Lung (tissue), 17 donors: ENCODE measurements at places on chromosomes 5 and 9.

- no peak for DNase-seq
Observed at GRCh38 chr5:140605879-140606278, 27.1 kb downstream of the CD14 start.

DNA sequence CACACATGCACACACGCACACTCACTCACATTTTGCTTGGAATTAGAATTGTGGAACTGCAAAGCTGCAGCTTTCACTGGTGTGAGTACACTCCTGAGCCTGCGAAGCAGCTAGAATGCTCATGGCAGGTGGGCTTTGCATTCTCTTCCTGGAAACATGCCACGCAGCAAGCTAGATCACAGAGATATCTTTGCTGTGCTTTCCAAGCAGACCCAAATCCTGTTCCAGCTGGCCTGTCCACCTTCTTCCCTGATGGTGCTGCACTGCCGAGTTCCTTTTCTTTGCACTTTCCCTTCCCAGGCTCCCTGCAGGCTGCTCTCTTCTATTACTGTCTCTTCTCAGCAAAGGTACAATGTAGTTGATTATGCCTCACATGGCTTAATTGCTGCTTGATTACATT, 92.7 kb upstream of the CKMT2 start:
- peak; percentile 22 for DNase-seq

DNA sequence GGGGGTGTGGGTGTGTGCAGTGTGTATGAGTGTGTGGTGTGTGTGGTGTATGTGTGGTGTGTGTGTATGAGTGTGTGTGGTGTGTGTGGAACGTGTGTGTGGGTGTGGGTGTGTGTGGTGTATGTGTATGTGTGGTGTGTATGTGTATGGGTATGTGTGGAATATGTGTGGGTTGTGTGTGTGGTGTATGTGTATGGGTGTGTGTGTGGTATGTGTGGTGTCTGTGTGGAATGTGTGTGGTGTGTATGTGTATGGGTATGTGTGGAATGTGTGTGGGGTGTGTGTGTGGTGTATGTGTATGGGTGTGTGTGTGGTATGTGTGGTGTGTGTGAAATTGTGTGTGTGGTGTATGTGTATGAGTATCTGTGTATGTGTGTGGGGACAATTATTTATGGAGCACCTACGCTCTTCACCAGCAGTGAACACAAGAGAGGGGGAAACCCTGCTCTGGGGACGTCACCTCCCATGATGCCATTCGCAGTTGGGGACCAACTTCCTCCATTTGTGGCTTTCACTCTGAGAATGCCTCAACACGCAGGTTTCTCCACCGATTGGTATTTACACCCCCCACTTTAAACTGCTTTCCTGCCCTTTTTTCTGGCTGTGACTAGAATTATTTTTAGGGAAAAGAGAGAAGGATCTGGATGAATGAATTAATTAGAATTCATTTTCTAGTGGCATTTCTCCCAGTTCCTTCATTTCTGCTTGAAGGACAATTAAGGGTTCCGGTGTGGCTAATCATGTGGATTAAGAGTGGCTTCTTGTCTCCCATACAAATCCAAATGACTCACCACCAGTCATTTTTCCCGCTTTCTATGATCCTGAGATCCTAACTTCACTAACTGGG, 238.1 kb downstream of the ROR2 start:
- no peak for DNase-seq

DNA sequence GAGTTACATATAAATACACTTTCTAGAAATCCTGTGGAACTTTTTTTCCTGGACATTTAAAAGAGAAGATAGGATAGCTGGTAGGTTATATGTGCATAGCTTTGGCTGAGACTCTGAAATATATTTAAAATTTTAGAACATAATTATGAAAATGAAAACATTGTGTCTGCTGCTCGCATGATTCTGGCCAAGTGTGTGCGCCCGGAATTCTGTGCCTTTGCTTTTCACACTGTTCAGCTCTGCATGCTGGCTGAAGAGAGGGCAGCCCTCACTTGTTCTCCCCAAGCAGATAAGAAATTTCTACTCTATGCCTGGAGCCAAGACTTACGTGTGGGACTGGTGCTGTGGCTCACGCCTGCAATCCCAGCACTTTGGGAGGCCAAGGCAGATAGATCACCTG, 153.9 kb downstream of the MED10 start:
- DNase-seq, result no peak

DNA sequence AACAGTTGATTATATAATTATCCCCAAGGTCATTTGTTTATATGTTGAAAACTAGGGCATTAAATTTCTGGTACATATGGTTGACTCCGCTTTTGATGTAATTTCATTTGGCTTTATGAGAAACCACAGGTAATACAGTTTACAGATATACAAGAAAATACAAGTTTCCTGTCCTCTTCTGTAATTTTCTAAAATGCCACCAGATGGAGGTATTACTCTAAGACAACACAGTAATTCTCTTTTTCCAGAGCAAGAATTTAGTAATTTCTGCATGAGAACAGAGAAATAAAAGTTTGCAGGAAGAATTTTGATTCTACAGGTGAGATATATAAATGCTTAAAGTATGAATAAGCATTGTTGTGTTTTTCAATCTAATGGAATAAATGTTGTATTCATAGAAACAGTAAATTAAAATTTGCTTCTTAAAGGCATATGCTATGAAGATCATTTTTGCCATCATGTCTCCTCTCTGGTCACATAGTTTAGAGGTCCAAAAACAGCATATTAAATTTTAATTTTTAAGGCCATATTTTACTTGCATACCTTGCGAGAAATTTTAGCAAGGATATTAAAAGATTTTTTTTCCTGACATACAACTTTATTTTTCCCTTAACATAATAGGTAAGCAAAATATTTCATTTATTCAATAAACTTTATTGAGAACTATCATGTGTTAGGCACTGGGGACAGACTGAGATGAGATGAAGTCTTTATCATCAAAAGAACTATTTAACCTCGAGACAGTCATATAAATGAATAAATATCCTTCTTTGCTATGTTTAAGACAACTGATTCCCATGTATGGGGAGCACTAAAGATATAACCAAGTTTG, 22.7 kb downstream of the CHD1 start:
- peak; percentile 68 for DNase-seq

DNA sequence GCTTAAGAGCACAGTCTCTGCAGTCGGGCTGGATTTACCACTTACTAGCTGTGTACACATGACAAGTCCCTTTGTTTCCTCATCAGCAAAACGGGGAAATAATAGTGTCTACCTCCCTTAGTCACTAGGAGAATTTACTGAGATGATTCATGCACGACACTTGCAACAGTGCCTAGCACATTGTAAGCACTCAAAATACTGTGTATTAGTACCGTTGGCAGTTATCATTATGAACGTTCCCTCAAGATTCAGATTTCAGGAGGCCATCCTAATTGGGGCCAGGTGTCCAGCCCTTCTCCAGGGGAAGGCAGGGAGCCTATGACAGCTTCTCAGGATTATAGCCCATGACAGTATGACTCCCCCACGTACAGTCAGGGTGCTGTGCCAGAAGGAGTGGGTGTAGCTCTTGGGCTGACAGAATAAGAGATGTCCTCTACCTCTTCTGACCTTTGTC, 164.3 kb downstream of the DOCK2 start:
- DNase-seq, result no peak

DNA sequence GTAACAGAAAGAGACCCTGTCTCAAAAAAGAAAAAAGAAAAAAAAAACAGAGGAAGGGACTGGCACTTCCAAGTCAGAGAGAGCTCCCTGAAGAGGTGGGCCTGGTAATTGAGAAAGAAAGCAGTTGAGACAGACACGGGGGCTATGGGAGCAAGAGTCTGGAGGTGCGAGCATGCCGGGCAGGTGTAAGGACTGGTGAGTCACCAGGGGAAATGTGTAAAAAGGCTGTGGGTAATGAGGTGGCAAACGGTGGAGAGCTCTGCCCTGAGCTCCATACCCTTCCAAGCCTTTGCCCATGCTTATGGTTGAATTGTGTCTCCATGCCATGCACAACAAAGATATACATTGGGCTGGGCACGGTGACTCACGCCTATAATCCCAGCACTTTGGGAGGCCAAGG, 18.0 kb upstream of the JADE2 start:
- no peak for DNase-seq

- peak; percentile 10 for DNase-seq
Observed at GRCh38 chr5:174581894-174582293, 142.5 kb upstream of the MSX2 start.

GRCh38 chr9:4327504-4328191, 27.8 kb upstream of the GLIS3 start:
- DNase-seq, result no peak

DNA sequence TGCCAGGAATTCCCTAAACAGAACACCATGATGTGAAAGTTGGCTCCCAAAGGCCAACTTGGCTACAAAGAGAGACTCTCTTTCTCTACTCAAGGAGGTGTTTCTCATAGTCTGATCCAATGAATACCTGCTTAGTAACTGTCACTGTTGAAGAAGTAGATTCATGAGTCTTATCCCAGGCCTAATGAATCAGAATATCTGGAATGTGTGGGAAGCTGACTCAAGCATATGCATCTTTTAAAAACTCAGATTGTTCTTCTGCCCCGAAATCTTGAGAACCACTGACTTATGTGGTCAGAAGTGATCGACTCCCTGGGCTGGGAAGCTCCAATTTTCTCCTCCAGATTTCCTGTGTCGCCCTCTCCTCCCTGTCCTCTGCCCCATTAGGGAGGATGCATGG, 345.6 kb downstream of the PLK2 start:
- no peak for DNase-seq

DNA sequence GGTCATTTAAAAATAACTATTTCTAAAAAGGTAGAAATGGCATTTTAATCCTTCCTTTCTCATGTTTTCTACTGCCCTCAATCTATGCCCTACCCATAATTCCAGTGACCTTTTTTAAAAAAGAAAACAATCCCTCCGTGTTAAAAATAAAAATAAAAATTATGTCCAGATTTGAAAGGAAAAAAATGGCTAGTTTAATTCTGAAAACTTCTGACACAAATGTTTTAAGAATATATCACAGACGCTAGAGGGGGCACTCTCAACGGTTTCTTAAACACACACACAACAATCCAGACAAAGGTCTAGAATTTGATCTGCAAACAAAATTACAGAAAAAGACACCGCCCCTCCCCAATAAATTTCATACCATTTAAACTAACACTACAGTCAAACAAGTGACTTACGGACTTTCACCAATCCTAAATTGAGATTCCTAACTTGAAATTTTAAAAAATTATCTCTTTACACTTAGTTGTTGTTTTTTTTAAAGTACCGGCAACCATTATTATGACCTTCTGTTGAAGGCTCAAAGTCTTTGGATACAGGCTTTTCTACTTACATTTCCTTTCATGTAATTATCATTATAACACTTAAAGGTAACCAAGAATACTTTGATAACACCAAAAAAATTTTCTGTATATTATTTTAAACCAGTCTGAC, 38.2 kb downstream of the CLINT1 start:
- DNase-seq, result peak; percentile 74

GRCh38 chr5:143056792-143057579, 286.8 kb downstream of the ARHGAP26 start:
- no peak for DNase-seq

GRCh38 chr5:149794487-149794971, 64.4 kb downstream of the PPARGC1B start:
- peak; percentile 39 for DNase-seq

DNA sequence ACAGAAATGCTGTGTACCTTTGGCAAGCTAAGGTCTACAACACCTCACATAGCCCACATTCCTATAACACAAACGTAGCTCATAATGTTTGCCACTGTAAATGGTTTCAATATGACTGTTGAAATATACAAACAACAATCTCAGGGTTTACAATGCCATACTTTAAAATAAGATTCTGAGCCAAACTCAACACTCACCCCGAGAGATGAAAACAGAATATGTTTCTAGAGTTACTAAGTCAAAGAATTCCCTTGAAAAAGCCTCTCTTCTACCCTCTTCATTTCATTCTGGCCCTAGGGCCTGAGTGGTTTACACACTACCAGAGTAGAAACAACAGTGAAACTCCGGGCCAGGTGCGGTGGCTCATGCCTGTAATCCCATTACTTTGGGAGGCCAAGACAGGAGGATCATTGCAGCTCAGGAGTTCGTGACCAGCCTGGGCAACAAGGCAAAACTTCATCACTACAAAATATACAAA, 72.6 kb downstream of the MYO10 start:
- peak; percentile 54 for DNase-seq

GRCh38 chr9:90546200-90546599, 96.4 kb downstream of the DIRAS2 start:
- DNase-seq, result no peak

DNA sequence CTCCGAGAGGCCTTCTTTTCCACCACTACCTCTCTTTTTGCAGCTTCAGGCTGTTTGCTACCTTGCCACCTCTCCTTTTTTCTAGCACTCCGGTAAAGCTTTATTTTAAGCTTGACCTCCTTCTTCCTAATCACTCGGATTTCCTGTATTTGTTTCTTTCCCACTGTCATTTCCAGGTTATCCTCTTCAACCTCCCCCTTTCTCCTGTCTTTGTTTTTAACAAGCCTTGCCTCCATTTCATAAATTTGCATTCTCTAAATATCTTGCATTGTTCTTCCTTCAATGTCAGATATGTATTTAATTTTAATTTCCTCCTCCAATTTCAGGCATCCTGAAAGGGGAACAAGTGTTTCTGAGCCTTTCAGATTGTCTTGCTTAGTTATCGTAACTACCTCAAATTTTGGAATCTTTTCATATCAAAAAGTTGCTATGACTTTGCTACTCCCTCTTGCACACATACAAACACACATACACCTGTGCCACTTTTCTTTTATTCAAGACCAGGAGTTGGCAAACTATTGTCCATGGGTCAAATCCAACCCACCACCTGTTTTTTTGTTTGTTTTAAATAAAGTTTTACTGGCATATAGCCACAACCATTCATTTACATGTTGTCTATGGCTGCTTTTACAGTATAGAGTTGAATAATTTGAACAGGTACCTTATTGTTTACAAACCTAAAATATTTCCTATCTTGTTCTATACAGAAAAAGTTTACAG, 22.7 kb downstream of the DPYSL3 start:
- no peak for DNase-seq

DNA sequence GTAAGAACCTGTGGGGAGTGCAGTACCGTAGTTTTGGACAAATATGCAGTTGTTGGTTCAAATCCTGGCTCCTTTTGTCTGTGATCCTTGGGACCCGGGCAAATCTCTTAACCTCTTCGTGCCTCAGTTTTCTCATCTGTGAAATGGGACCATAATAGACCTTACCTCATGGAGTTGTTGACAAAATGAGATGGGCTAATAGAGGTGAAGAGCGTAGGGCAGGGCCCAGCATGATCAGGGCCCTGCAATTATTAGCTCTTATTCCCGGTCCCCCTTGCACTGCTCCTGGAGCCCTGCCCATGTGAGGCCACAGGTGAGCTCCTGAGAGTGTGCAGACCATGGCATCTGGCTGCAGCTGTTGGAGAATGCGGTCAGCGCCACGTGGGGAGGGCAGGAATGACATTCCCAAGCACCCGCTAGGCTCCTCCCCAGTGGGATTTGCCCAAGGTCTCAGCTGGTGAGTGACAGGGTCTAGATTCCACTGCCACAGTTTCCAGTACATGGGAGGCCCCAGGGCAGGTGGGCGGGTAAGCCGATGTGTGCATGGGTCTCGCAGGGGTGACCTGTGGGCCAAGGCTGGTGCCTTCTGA, 41.0 kb downstream of the NEK6 start:
- DNase-seq, result no peak

DNA sequence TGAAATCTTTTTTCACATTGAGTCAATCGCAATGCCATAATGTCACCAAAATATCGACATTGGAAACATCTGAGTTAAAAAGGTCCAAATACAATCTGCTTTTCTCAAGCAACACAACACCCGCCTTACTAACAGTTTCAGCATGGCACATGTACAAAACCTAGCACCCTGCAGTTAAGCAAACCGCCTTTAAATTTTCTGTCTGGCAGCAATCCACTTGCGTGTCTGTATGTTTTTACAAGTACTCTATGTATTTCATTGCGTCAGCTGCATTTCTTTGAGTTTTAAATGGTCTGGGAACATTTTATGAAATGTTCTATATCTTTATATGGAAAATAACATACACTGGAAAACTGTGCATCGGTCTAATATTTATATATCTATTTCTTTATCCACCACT, 134.6 kb downstream of the DENND1A start:
- peak; percentile 66 for DNase-seq
